ENCODE measurements at places on chromosomes 6 and 20.
A peak's percentile ranks its signal among the peaks of the same experiment; 100 is the strongest.

- DNase-seq = no peak
These were observed 5.7 kb downstream of the EYS start for GRCh38 chr6:65701325-65701724.

DNA sequence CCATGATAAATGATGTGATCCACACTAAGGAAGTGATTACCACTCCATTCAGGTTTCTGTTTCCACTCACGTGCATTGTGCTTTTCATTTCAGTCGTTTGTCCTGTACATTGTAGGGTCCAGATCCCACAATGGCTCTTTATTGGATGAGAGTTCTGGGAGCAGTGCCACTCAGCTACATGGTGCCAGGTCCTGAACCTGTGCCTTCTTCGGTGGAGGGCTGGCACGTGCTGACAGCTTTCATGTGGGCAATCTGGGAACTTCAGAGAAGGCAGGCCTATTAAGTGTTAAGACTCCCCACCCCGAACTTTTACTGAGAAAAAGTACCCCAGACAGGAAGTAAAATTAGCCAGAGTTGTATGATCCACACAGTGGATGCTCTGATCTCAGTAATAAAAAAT is 255.0 kb downstream of the ESR1 start:
- DNase-seq = no peak

GRCh38 chr6:4948781-4949450 is 54.9 kb downstream of the RPP40 start:
- DNase-seq = no peak

DNA sequence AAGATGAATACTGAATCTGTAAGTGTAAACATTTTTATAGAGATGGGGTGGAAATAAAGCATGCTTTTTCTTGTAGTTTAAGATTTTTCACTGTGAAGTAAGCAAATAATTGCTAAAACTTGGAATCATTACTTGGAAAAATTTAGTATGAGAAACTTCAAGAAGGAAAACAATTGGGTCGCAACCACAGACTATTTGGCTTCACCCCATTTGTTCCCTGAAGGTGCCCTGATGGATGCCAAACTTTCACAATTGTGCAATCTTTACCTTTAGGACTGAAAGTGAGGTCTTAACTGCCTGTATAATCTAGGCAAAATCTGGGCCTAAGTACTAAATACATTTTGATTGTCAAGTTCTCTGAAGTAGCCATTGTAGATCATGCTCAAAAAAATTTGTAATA is 330.1 kb downstream of the HDGFL1 start:
- DNase-seq = no peak

DNA sequence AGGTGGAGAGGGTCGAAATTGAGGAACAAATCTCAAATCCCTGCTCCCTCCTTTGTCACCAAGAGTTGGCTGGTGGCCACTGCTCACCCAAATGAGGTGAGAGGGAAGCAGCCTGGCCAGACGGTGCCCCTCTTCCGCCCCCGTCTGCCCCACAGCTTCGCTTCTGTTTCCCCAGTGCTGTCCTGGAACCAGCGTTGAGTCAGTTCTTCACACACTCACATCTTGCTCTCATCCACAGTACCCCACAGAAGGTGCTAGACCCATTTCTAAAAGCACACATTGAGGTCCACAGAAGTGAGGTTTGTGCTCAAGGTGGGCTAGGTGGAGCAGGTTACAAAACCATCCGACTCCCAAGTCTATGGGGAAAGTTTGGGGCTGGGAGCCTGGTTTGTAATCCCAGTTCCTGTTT is 3.8 kb downstream of the CEBPB start:
- DNase-seq = no peak

GRCh38 chr6:168709991-168710390 is 269.0 kb downstream of the SMOC2 start:
- DNase-seq = no peak

- no peak for DNase-seq
These were observed 3.4 kb downstream of the NUDT3 start for GRCh38 chr6:34389034-34389433.

GRCh38 chr20:18831830-18832499 is 18.4 kb downstream of the SCP2D1 start:
- DNase-seq = peak; percentile 4

- DNase-seq = no peak
These were observed 45.8 kb upstream of the SMIM8 start for GRCh38 chr6:87276624-87277023.
